ENCODE measurements at places on chromosomes 1 and 21.

GRCh38 chr1:36083635-36084496, at the start of gene TEKT2:
Gene TEKT2 (plus strand): TSS chr1:36084094. CDS start chr1:36084922, 828 bp downstream.
- DNase-seq = peak; percentile 79

GRCh38 chr1:147591261-147591891, 50.1 kb downstream of the BCL9 start:
- no peak for DNase-seq

- no peak for DNase-seq
Observed at GRCh38 chr21:14526836-14527695, 19.0 kb downstream of the SAMSN1 start.

DNA sequence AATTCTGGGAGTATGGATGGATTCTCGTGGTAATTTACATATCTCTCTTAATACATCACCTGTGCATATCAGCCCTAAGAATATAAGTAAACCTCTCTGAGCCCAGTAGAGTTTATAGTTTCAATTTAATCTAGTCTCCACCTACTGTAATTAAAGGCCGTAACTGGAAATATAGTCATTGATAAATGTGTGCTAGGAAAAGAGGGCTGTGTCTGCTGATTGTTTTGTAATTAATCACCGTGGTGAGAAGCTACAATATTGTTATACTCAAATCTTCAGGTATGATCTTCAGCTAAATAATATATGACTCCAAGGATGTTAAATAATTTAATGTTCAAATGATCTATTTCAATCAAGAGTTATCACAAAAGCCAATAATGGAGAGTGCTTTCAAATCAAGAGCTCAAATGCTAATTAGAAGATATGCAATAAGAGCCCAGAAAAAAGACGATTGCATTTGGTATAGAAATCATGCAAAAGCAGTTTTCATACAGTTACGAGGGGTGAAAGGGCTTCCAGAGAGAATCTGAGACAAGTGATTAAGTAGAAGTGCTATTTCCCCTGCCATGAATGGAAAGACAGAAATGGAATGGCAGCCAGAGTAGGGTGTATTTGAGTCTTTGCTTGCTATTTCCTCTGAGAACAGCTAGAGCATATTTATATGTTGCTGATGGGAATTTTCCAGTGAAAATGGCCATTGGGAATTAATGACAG, 1134.3 kb downstream of the NCAM2 start:
- DNase-seq = no peak

DNA sequence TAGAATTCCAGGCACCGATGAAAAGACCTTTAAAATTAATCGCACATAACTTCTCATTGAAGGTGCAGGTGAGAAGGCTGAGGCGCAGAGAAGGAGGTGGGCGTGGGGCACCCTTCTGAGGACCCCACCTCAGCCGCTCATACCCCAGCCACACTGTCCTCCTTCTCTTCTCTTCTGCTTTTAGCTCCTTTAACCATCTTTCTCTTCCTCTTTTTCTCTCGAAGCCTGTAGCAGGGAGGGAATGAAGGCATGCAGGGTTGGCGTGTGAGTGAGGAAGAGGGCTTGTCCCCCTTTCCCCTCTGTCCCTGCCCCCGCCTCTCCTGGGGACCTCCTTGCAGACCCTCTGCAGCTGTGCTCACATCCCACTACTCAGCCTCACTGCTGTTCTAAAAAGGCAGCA, 57.8 kb upstream of the CACNA1E start:
- no peak for DNase-seq

DNA sequence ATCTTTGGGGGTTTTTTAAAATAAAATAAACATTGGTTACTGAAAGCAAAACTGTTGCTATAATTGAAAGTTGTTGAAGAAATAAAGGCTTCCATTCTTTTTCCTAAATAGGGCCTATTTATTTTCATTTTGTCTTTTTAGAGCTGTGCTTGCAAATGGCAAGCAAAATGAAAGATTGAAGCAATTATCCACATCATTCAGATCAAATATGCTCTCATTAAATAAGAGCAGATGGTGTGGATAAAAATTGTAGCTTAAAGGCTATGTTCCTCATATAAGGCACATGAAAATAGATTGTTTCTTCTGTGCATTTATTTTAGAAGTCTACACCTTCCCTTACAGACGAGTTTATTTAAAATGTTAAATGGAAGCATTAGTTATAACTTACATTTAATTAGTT, 1317.7 kb downstream of the MRPL39 start:
- peak; percentile 48 for DNase-seq

DNA sequence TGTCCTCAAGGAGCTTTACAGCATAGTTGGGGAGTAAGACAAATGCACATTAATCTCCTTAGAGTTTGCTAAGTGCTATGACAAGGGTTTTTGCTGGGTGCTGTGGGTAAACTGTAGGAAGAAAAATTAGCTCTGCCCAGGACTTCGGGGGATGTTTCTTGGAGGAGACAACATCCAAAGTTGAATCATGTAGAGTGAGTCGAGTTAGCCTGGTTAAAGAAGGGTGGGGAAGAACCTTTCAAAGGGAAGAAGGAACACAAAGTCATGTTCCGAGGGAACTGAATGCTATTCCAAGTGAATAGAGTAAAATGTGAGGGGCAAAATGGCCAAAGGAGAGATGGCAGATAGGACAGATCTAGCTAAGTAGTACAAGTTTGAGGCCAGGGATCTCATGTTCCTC, 17.1 kb downstream of the SPRTN start:
- no peak for DNase-seq

DNA sequence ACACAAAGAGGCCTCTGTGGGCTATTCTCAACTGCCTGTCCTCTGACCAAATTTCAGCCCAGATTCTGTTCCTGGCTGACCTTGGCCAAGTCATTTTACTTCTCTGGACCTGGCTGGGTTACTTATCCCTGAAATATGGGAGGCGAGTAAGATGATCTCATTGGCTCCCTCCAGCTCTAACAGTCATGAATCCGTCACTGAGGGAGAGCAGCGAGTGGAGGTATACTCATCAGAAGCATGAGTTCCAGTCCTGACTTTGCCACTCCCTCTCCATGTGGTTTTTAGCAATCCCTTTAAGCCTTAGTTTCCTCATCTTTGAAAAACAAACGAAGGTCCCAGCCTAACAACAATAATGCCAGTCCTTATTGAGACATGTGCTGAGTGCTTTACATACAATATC, 63.5 kb downstream of the CCDC185 start:
- no peak for DNase-seq

GRCh38 chr1:179547021-179547535, 28.7 kb downstream of the NPHS2 start:
- DNase-seq = no peak

DNA sequence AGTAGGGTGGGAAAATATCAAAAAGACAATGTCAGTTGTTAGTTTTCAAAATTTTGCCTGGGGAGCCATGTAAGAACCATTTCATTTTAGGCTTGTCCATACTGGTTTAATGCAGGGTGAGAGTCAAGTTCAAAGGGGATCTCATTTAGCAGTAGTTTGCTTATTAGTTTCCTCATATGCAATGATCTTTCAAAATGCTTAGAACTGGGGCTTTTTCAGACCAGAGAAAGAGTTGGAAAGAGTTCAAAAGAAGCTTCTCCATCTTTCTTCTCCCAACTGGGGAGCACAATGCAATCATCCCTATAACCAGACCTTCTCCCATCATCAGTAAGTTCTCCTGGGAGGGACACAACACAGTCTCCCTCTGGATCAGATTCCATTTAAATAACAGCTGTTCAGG, 16.5 kb upstream of the SLC30A1 start:
- DNase-seq = no peak

- DNase-seq = no peak
Observed at GRCh38 chr1:219465212-219466093, 147.5 kb downstream of the ZC3H11B start.

DNA sequence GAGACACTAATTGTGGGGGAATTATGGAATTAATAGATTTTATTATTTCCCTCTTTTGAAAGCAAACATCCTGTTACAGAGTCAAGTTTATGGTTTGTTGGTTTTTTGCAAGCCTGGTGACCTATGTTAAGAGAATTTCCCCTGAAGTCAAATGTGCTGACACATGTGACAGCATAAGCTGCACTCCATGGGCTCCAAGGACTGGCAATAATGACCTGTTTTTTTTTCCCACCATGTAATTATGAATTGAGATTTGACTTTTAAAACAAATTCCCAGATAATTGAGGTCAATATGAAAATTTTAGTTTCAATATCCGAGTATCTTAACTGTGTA, 242.5 kb upstream of the SGIP1 start:
- DNase-seq = no peak

DNA sequence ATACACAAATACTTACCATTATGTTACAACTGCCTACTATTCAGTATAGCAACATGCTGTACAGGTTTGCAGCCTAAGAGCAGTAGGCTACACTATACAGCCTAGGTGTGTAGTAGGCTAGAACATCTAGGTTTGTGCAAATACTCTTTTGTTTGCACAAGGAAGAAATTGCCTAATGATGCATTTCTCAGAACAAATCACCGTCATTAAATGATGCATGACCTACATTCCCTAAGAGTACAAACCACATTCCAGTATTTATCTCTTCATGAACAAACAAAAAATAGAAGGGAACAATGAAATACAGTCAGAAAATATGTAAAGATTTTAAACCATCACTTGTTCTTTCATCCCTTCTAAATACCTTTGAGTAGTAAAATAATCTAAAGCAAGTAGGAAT, 109.7 kb upstream of the HP1BP3 start:
- DNase-seq = no peak

- DNase-seq = no peak
Observed at GRCh38 chr1:96187020-96187419, 534.6 kb upstream of the PTBP2 start.

- DNase-seq = no peak
Observed at GRCh38 chr1:2429780-2430591, 17.6 kb upstream of the PEX10 start.
